Kidney epithelial cell (primary cell): ENCODE measurements at places on chromosomes 7 and 10.

- DNase-seq: no peak
These were observed 45.8 kb downstream of the RNLS start for GRCh38 chr10:88537322-88537721.

GRCh38 chr10:131902211-131902610, 1.4 kb downstream of the PPP2R2D start:
- DNase-seq: no peak

- no peak for DNase-seq
These were observed 239.9 kb downstream of the ADRA2A start for GRCh38 chr10:111316722-111317212.

DNA sequence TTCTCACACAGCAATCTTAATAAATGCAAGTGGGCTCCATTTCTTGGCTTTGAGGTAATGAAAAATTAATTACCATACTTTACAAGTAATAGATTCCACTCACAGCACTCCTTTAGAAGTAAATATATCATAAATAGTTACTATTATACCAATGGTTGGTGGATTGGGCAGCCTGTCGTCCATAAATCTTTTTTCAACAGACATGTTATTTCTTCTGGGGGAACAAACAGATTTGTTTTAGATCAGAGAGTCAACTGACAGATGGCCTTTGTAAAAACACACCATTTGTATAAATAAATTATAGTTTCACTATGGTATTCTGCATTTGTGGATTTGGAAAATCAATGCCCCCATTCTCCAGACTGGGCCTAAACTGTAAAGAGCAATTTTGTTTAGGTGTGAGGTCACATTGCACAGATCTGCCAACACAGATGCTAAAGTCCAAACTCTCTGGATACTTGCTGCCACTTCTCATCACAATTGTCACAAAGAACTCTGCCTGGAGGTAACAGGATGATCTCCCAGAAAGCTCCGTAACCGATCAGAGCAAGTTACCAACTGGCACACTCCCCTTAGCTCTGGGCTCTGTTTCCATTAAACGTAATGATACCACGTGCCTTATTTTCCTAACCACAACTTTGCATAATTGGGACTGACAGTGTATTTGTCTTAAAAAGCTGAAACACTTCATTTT, 4.5 kb upstream of the MACROH2A2 start:
- no peak for DNase-seq

DNA sequence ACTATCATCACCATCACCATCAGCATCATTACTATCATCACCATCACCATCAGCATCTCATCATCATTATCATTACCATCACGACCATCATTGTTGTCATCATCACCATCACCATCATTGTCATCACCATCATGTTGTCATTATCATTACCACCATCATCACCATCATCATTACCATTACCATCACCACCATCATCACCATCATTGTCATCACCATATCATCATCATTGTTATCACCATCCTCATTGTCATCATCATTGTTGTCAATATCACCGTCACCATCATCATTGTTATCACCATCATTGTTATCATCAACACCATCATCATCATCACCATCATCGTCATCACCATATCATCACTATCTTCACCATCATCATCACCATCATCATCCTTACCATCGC, 124.3 kb downstream of the PTPRN2 start:
- DNase-seq: no peak

DNA sequence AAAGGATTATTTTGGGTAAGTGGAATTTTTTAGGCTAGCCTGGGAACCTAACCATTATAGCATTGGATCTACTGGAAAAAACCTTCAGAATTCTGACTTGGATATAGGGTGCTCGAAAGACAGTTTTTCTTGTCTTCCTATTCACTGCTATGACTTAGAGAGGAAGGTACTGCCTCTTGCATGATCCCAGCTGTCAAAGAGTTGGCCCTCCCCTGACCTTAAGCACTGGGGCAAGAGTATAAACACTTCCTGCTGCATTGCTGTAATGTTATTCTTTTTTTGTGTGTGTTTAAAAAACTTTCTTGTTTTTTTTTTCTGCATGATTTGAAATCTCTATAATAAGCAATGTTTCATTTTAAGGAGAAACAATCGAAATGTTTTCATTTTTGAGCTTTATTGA, 113.0 kb downstream of the LRMDA start:
- DNase-seq: no peak

- no peak for DNase-seq
These were observed 948 bp downstream of the ZNF138 start for GRCh38 chr7:64795176-64795575.

GRCh38 chr7:105719919-105720318, 138.6 kb upstream of the EFCAB10 start:
- no peak for DNase-seq

DNA sequence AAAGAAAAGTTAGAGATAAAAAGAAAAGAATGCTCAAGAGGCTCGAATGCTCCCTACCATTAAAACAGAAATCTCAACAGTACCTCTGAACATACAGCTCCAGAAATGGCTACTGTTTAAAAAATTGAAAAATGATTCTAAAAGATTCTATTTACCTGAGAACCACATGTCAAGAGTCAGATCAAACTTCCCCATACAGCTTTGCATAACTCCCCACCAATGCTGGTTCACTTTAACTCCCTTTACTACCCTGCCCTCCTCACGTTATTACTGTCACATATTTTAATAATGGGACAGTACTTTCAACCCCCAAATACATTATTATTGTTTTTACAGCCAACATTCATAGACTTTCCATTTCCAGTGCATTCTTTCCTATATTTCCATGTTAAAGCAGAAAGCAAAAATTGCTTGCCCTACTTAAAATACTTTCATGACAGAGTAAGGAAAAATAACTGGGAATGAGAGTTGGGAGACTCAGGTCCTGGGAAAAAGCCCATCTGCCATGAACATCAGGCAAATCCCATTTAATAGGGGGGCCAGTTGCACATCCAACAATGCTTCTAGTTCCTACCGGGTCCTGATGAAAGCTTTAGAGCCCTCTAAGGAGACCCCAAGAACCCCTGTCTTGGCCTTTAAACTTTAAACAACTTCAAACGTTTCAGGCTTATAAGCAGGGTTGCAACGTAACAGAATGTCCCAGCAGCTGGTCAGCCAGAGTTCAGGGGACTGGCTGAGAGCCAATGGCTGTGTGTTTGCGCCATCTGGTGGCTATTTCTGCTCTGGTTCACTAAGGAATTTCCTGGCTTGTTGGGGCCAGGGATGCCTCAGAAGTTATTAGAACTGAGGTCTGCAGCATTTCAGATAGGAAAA, 247.4 kb downstream of the ELMO1 start:
- peak; percentile 28 for DNase-seq

GRCh38 chr7:143382791-143383641, 1.9 kb downstream of the ZYX start:
- DNase-seq: no peak

DNA sequence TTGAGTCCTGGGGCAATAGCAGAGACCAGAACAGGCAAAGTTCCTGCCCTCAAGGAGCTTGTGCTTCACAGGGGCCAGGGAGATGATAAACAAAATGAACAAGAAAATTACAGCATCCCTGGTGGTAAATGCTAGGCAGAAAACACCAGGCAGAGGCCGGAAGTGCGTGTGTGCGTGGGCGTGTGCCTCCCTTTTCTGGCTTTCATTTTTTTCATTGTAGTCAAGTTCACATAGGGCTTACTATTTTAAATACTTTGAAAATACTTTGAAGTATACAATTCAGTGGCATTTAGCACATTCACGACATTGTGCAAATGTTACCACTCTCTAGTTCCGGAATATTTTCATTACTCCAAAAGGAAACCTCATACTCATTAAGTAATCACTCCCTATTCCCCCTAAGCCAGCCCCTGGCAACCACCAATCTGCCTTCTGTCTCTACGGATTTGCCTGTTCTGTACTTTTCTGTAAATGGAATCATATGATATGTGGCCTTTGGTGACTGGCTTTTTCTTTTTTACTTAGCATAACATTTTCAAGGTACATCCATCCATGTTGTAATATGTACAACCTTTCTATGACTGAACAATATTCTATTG, 88.1 kb upstream of the PDCD4 start:
- no peak for DNase-seq

DNA sequence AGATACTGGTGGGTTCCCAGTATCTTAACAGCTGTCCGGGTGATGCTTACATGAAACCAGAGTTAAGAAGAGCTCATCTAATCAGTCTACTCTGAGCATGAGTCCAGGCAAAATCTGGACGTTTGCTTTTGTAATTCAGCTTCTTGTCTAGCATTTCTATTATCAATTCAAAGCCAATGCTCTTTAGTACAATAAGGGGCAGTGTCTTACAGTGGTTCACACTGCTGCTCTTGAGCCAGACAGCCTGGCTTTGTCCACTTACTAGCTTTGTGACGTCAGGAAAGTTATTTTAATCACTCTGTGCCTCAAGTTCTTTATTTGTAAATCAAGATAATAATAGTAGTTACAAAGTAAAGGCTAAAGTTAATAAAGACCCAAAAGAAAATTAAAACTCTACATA, 227.3 kb upstream of the TCF7L2 start:
- no peak for DNase-seq

DNA sequence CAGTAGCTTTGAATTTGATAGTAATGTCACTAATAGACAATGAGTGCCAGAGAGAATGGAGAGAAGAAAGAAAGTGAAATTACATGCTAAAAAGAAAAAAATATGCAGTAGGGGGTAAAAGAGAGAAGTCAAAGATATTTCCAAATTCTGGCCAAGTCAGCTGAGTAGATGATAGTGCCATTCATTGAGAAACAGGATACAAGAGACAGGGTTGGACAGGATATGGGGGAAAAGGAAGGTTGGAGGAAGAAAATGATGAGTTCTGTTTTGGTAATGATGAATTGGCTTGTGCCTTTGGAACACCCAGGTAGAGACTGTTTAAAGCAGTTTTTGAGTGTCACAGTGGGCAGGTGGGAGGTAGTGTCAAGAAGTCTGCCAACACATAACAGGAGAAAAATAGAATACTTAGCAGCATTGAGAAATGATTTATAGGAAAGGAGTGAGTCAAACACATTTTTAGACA, 78.3 kb downstream of the LRRC17 start:
- DNase-seq: no peak

- no peak for DNase-seq
These were observed 825 bp downstream of the MRPL32 start for GRCh38 chr7:42932811-42933591.

GRCh38 chr7:55241958-55242357, 123.2 kb upstream of the LANCL2 start:
- no peak for DNase-seq

DNA sequence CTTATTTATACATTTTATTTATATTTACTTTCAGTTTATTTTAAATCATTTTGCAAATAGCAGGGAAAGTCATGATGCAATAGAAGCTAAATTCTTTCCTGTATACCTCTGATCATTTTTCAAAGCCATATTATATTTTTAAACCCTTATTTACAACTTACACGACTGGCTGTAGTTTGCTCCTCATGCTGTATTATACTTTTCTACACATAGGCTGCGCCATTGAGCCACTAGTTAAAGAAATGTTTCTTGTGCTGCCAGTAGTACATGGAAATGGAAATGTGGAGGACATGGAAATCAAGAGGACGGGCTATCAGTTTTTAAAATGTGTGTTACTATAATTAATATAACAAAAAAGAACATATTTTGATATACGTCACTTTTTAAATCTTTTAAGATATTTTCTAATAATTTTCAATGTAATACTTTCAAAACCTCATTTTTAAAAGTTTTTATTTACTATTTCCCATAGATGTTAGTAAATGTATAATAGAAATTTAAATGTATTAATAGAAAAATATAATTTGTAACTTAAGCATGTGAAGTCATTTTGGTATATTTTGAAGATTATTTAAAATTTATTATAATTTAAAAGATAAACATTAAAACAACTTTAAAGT, 118.5 kb downstream of the VTI1A start:
- peak; percentile 7 for DNase-seq

DNA sequence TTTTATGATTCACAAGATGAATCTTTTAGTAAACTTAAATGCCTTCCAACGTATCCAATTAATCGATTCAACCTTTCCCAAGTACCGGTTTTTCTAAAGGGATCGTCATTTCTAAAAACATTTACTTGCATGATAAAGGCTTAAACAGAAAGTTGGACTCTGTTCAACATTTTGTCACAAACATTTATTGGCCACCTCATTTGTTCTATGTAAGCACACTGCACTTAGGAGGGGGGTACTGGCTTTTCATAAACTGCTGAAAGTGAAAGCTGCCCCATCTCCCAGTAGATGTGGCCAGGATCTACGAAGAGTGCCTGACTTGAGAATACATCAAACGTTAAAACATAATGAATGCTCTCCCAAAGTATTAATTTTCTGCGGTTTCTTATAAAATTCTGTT, 37.3 kb upstream of the LAMB4 start:
- DNase-seq: no peak

GRCh38 chr10:69802424-69803161, 887 bp downstream of the COL13A1 start:
- no peak for DNase-seq

GRCh38 chr7:151375530-151376217, 34.1 kb downstream of the NUB1 start:
- DNase-seq: no peak
